Cortex of kidney (tissue), 1 donor: ENCODE measurements at places on chromosomes 5 and 9.

DNA sequence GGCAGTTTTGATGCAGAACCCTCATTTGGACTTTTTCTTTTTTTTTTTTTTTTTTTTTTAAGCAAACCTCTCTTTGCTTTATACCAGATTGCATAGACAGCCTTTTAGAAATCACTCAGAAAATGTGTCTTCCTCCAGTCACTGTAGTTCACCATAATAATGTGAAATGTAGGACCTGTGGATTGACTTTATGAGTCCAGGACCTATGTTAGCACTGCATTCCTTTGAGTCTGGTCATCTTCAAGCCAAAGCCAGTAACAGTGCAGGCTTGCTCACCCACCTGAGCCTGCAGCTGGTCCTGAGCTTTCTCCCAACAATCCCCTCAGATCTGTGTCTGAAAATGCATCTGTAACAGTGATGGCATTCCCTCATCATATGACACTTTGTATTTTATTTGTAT lies 110.7 kb upstream of the NFIL3 start:
- no peak for DNase-seq

DNA sequence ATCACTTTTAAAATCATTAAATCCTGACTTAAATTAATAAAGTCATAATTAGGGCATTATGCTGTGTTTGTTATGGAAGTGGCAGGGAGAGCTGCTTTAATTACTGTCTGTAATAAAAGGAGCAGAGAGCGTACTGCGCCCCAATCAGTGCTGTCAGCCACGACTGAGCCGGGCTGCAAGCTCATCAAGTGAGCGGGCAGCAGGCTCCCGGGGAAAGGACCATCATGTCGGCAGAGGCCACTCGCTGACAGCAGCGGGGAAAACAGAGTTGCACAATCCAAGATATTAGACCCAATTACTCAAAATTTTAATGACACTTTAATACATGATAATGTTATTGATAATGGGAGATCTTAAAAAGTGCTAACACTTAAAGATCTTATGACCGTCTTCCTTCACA lies 181.6 kb downstream of the AP3B1 start:
- DNase-seq = no peak

- DNase-seq = no peak
Measured at GRCh38 chr5:125038477-125038876, 292.0 kb upstream of the ZNF608 start.

GRCh38 chr5:13939638-13940037 lies 4.8 kb downstream of the DNAH5 start:
- no peak for DNase-seq
